ENCODE measurements at places on chromosomes 16 and 17.
A peak's percentile ranks its signal among the peaks of the same experiment; 100 is the strongest.

GRCh38 chr17:64692187-64692586 is 30.1 kb upstream of the SMURF2 start:
- DNase-seq, result no peak

DNA sequence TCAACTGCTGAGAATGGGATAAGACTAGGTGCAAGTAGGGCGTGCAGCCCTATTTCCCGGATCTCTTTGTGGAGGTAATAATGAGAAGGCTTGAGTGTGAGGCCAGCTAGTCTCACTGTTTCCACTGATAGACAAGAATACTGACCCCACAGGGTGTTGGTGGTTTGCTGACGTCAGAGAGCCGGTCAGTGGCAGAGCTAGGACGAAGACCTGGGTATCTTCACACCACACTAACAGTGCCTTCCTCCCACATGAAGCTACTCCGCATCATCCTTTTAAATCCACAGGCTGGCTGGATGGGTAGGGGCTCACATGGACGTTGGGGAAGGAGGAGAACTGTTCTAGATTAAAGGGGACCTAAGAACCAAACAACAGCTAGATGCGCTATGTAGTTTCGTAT is 68.0 kb downstream of the ZFHX3 start:
- DNase-seq, result no peak

DNA sequence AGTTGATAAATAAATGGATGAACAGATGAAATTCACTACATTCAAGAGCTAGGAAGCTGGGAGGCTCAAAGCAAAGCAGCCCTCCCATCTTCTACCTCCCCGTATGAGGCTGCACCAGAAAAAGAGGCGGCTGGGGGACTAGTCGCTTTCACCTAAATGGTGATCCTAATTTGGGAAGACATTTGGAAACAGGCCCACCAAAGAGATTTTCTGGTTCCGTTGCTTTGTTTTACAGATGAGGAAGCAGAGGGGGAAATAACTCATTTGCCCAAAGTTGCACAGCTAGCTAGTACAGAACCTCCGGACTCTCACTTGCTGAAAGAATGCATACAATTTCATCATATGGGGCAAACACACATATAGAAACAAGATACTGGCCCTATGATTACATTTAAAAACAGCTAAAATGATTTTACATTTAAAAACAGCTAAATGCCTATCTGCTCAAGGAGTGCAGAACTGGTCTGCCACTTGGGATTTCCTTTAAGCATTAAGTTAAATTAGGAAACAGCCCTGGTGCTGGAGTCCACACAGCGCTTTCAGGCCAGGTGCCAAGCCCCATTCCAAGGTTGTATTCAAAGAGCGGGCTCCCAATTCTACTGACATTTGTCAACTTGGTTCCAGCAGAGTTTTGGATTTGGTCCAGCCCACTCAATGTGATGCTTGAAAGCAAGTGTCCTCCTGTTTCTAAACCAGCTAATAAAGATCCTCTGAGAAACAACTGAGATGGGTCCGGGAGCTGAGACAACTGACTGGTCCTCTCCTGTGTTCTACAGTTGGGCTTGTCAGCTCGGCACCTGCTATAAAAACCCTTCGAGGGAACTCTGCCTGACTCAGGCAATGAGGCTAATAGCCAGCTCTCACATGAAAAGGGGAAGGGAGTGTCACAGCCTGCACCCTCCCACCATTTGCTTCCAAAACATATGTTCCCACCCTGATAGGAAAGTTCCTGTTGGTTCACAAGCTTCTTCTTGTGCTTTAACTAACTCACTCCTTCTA is 11.7 kb downstream of the ERN1 start:
- DNase-seq, result no peak

- DNase-seq, result no peak
Measured at GRCh38 chr17:58991718-58992331, 114.9 kb downstream of the TRIM37 start.

DNA sequence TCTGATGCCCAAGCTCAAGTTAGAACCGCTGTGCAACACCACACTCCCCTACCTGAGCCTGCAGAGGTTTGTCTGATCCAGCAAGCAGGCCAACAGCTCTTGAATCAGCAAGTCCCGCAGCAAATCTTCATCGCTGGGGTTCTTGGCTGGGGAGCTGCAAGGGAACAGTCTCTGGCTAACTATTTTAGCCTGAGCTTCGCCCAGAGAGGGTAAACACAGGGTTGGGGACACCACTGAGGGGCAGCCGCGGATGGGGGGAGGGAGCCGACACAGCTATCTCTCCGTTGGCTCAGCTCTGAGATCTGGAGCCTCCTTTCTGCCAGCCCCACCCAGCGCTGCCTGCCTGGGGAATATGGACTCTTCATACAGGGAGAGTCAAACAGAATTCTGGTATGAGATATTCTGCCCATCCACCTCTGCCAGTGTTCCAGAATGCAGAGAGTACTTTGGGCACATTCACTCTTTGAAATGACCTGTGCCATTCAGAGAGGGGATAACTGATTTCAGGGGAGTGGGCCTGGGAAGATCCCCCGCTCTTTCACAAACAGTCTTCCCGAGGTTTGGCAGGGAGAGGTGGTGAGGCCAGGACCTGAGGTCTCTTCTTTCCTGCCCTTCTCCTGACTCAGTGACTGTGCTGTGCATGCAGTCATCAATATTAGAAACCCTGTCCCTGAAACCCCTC is 7.4 kb downstream of the GIP start:
- no peak for DNase-seq

DNA sequence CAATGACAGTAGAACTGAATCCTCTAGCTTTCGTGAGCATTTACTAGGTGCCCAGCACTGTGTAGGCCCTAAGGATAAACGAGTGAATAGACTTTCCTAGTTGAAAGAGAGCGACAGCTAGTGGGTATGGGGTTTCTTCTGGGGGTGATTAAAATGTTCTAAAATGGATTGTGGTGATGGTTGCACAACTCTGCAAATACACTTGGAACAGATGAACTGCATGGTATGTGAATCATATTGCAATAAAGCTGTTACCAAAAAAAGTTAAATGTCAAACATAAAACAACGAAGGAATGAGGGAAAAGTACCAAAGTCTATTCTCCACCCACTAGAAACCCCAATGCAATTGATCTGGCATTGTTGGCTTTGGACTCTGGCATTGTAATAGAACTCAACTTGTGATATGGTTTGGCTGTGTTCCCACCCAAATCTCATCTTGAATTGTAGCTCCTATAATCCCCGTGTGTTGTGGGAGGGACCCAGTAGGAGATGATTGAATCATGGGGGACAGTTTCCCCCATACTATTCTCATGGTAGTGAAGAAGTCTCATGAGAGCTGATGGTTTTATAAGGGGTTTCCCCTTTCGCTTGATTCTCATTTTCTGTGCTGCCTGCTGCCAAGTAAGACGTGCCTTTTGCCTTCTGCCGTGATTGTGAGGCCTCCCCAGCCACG is 70.5 kb downstream of the MARF1 start:
- no peak for DNase-seq

DNA sequence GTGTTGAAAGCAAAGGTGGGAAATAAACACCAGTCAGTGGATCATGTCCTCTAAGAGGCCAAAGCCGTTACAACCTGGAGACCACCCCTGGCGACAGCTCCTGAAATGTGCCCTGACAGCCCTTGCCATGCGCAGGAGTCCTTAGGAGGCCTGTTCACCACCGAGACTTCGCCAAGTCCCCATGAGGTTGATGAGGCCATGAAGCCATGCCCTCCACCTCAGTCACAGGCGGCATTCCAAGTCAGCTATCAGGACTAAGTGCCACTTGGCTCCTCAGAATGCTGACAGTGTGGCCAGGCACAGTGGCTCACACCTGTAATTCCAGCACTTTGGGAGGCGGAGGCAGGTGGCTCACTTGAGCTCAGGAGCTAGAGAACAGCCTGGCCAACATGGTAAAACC is 27.1 kb downstream of the ADAM11 start:
- DNase-seq, result no peak

DNA sequence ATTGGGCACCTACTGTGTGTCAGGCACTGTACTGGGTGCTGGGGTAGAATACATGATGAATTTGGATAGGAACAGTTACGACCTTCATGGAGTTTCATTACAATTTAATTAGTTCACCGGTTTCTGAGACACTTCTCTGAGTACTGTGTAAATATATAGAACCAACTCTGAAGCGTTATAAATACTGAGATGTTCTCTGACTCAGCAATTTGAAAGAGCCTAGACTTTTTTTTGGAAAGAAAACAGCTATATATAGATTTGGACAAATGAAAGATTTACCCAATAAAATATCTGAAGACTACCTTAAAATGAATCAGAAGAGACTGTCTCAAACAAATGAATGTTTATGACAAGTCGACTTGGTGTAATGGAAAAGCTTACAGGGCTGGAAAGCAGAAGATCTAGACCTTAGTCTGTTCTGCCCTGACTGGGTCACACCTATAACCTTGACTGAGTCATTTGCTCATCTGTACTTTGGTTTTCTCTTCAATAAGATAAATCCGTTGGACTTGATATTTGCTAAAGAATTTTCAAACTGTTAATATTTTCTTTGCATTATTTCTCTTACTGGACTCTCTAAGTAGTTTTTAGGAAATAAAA is 4.6 kb upstream of the GAN start:
- DNase-seq, result no peak

DNA sequence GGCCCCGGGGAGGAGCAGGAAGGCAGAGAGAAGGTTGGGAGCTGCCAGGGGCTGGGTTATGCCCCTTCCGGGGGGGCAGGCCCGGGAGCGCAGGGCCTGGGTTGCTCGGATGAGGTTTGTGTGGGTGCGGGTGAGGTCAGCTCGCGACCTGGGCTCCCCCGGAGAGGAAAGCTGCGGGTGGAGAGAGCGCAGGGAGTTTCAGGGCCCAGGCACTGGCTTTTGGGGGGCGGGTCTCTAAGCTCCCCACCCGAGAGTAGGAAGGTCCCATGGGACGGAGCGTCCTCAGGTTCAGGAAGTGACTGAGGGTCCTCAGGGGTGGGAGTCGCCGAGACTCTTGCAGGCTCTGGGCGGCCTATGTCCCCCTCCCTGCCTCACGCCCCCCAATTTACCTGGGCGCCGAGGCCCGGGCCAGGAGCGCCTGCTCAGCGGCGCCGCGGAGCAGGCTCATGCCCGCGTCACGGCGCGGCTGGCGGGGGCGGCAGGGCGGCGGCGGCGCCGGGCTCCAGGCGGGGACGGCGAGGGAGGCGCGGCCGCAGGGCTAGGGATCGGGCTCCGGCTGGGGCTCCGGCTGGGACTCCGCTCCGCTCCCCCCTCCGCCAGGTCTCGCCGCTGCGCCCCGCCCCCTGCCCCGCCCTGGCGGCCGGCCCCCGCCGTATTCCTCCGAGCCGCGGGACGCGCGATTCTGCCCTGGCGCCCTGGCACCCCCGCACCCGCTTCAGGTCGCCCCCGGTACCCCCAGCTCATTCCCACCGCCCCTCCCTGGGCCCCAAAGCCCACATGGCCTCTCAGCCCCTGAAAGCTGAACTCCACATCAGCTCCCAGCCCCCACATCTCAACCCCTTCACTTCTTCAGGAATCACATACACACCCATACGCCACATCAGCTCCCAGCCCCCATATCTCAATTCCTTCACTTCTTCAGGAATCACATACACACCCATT is at the start of gene DOK4:
Gene DOK4, minus strand, starts transcription at position 578 of the 942 bp plus-strand sequence. CDS start 6,986 bp downstream, outside the sequence.
- DNase-seq, result peak; percentile 74

- DNase-seq, result no peak
Measured at GRCh38 chr17:18858567-18859245, 775 bp downstream of the PRPSAP2 start.

- DNase-seq, result peak; percentile 95
Measured at GRCh38 chr16:89246903-89247733, 29.6 kb downstream of the ZNF778 start.

All from T follicular helper cell (primary cell).